ENCODE measurements at places on chromosomes 3 and 15.
A peak's percentile ranks its signal among the peaks of the same experiment; 100 is the strongest.

DNA sequence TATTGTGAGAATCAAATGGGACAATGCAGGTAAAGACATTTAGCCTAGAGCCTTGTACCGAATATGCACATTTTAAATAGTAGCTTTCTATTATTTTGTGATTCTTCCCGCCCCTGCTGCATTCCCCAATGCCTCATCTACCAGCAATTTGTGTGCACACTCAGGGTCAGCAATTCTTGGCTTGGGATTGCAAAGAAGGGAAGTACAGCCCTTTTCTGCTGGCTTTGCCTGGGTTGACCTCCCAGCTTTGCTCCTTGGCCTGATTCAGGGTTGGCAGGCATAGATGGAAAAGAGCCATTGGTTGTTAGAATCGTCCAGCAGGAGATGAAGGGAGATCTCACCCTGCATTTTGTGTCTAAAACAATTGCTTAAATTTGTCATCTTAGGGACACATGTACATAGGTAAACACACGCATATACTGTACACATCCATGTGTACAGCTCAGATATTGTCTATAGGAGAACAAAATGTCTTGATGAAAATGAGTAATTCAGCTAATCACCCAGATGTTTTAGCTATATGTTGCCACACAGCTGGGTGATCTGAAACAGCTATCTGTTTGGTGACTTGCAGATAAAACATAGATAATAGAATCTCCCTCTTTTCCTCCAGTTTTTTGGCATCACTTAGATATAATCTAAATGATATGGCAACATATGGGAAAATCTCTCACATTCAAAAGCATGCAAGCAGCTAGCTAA is 340.9 kb upstream of the TBL1XR1 start:
- DNase-seq: no peak

GRCh38 chr3:163587342-163587741 is 1491.0 kb downstream of the SI start:
- no peak for DNase-seq

DNA sequence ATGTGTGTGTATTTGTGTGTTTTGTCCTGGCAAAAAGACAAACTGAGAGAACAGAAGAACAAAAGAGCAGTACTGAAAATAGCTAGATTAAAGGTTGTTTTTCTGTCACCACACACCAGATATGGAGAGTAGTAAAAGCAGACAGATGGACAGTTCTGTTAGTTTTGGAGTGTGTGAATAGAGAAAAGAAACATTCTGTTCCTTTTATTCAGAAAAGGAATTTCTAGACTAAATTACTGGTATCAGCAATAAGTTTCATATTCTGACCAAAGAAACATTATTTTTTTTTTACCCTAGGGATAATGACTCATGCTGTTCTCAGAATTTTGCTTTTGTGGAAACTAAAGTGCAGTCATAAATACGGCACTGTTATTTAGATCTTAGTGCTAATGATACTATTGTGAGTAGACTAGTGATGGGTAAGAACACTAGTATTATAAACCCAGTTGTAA is 32.9 kb downstream of the PIK3CA start:
- no peak for DNase-seq

- DNase-seq: no peak
These were observed 543.3 kb upstream of the UBE2E2 start for GRCh38 chr3:22659651-22660475.

GRCh38 chr3:138389841-138390581 is 41.6 kb downstream of the MRAS start:
- DNase-seq: peak; percentile 71

GRCh38 chr15:90807074-90807785 is 61.2 kb upstream of the FURIN start:
- no peak for DNase-seq

DNA sequence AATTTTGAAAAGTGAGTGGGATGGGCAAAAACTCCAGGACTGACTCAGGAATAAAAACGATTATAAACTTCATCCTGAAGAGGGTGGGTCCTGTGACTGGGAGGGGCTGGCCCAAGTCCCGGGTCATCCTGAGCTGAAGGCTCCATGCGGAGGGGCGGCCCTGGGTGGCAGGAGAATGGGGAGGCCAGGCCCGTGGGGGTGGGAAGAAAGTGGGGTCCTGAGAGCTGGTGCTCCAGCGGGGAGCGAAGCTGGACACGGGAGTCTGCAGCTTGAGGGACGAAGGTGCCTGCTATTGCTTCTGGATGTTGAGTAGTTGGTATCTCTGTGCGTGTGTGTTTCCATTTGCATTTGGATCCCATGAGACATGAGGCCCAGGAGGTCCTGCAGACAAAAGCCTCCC is 4.7 kb upstream of the OCA2 start:
- no peak for DNase-seq

DNA sequence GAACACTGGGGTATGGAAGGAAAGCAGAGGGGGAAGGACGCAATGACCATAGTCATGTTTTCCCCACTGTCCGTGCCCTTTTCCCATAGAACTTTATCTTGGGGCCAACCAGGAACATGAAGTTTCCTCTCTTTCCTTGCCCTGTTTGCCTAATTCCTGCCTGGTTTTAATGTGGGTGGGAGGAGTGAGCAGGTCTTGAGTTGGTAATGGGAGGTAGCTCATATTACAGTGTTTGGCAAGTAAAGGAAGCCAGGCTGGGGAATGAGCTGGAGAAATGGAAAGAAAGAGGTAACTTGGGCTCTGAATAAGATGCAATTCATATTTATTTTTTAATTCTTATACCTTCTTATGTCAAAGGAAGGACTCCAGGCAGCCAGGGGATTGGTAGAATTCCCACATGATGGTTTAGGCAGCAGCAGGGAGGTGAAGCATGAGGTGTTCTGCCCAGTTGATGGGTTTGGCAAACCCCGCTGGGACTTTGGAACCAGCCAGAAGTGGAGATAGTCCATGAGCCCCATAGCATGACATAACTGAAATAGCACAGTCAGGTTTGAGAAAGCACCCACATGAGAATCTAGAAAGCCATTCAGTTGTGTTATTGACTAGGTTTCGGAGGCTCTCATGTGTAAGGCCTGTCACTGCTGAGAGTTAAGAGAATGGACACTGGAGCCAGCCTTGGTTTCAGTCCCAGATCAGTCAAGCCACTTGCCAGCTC is 60.0 kb downstream of the CCK start:
- DNase-seq: no peak

- no peak for DNase-seq
These were observed 104.5 kb upstream of the BFSP2 start for GRCh38 chr3:133295199-133295901.

DNA sequence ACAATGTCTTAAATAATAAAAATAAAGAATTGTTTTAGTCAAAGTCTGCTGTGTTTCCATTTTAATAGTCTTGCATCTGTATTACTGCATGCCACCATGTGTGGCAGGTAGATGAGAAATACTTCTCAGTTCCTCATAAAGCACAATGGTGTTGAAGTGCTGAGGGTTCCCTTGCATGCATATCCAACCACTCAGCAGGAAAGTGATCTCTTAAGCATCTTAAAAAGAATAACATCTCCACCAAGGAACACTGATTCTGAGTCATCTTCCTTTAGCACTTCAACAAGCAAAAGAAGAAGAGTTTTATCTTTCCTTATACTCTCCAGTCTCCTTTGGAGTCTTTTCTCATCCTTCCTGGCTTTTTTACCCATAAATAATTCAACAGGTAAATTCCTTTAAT is 602.0 kb downstream of the TBL1XR1 start:
- DNase-seq: no peak

- DNase-seq: no peak
These were observed 1.3 kb downstream of the FRMD5 start for GRCh38 chr15:44193651-44194322.

GRCh38 chr3:30655187-30655812 is 48.9 kb downstream of the TGFBR2 start:
- no peak for DNase-seq

GRCh38 chr3:8593021-8593827 is 51.4 kb downstream of the SSUH2 start:
- no peak for DNase-seq

GRCh38 chr3:60047426-60048200 is 997.8 kb upstream of the CFAP20DC start:
- DNase-seq: no peak

DNA sequence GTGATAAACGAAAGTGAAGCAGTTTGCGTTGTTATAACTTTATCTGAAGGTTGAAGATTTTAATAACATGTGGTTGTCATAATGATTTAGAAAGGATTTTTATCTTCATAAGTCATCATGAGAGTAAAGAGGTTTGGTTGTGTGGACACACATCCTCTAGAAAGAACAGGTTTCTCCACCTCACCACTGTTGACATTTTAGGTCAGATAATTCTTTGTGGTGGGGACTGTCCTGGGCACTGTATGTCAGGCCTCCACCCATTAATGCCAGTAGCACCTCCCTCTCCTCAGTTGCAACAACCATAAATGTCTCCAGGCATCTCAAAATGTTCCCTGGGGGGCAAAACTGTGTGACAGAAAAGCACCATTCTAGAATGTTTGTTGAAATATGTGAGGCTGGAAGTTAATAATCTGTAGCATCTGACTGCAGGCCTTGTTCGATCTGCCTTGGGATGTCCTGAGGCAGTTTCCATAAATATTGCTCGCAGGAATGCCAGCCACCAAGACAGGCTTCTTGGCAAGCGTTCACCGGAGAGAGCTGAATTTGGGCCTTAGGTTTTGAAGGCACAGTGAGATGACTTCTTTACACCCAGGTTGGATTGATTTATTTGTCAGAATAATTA is 100.1 kb downstream of the ADAMTSL3 start:
- no peak for DNase-seq

DNA sequence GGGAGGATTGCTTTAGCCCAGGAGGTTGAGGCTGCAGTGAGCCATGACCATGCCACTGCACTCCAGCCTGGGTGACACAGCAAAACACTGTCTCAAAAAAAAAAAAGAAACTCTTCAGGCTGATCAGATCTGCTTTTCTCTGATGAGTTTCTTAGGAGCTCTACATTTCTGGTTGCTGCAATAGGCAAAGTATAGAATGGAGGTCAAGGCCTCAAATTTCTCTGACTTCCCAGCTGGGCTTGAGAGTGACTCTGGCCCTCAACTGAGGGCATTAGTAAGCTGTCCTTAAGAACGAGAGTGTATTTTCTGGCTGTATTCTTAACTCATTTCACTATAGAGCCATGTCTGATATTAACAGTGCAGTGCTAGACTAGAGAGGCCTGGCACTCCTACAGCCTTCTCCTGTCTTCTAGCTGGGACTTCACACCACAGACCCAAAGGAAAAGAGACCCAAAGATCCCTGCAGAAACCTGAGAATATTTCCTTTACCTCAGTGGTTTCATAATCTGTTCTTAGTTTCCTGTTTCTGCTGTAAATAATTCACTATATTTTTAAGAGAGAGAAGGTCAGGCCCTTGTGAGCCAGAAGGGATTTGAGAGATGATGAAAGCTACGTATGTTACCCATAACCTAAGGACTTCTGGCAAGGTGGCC is 2.0 kb upstream of the NR1I2 start:
- DNase-seq: no peak

- DNase-seq: no peak
These were observed 161.8 kb downstream of the SNRK start for GRCh38 chr3:43448098-43448497.

- no peak for DNase-seq
These were observed 258.7 kb downstream of the SLCO3A1 start for GRCh38 chr15:92112180-92112579.

GRCh38 chr3:169871129-169871886 is 1.6 kb upstream of the LRRC31 start:
- DNase-seq: no peak

- no peak for DNase-seq
These were observed 112.5 kb upstream of the MLF1 start for GRCh38 chr3:158458464-158458863.

DNA sequence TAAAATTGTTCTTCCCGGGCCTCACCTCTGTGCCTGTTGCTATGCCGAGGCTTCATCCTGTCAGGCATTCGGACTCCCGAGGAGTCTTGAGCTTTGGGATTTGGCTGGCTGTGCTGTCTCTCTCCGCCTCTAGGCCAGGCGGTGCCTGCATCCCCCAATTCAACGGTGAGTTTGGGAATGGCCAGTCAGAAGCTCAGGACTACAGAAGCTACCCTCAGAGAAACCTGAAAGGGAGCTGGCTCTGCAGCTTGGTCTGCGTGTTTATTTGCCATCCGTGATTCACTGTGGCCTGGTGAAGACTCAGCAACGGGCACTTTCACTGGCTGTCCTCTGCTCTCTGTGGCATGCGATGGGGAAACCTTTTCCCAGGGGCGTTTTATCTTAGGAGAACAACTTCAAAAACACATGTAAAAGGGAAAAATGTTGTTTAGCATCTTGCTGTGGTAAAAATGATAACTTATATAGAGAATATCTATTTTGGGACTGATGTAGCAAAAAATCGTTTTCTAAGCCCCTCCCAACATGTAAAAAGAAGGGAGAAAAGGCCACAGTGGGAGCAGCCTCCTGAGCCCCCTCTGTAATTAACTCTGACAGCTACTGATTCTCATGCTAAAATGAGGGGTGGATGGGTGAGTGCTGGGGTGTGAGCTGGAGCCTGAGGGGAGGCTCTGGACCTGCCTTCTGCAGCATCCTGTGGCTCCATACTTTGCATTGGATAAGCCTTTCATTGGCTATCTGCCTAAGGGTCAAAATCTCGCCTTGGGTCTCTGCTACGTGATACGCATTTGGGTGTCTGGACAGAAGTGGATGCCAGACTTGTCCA is 103.4 kb upstream of the KLHL25 start:
- DNase-seq: no peak

GRCh38 chr3:186277268-186277909 is 84.6 kb downstream of the DGKG start:
- peak; percentile 20 for DNase-seq

GRCh38 chr15:58583171-58583908 is 151.5 kb downstream of the LIPC start:
- DNase-seq: no peak

DNA sequence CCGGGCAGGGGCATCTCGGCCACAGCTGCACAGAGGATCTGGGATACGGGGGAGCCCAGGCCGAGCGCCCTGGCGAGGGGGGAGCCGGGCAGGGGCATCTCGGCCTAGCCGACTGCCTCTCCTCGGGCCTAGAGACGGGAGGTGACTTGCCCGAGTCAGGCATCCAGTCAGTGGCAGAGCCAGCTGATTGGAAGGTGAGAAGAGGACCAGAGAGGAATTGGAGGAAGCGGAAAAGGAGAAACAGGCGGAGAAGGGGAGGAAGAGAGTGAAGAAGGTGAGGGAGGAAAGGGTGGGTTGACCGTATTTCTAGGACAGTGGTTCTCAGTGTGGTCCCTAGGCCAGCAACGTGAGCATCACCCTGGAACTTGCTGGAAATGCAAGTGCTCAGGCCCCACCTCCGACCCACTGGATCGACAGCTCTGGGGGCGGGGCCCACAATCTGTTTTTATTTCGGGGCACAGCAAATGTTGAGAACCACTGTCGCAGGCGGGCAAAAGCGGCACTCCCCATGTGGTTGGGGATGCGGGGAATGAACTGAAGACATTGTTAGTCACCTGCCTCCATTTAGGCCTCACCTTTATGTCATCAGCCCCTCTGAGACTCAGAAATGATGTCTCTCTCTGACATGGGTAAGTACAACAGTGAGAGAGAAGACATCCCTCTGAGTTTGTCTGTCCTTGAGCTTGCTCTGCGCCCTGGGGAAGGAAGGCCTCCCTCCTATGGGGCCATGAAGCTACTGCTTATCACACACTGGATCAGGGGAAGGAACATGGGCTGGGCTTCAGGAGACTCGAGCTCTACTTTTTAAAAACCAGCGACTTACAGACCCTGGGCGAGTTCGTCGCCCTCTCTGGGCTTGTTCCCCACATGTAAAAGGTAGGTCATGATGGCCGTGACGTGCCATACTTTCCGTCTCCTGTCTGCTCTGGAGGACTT is 1.0 kb upstream of the MELTF start:
- no peak for DNase-seq
